ENCODE measurements at places on chromosomes 7 and 10.

GRCh38 chr7:17095931-17096330 is 202.5 kb upstream of the AHR start:
- DNase-seq, result no peak

DNA sequence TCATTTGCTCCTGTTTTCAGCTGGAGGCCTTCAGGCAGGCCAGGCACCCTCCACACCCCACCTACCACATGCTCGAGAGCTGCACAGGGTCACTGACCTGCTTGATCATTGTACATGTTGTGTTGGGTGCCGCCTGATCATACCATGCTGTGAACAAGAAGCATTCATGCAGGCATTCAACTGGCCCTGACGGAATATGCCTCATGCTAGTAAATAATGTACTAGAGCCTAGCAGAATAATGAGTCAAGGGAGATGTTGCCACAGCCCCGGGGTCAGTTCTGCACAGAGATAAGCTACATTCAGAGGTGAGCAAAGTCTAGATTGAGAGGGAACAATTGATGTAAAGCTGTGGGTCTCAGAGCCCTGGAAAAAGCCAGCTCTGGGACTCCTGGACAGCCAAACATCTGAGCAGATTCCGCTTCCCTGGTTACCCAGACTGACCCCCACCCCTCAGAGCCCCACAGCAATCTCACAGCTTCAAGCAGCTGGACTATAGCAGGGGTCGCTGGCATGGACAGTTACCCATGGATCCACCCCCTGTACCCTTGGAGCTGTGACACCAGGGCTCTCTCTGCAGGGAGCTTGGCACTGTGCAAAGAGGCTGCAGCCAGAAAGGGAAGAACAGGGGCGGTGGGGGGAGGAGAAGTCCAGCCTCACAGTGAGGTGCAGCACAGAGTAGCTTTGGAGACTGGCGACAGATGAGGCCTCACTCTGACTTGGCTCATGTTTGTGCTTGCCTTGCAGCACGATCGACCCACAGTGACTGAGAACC is 86.6 kb downstream of the FRMPD2 start:
- DNase-seq, result no peak

DNA sequence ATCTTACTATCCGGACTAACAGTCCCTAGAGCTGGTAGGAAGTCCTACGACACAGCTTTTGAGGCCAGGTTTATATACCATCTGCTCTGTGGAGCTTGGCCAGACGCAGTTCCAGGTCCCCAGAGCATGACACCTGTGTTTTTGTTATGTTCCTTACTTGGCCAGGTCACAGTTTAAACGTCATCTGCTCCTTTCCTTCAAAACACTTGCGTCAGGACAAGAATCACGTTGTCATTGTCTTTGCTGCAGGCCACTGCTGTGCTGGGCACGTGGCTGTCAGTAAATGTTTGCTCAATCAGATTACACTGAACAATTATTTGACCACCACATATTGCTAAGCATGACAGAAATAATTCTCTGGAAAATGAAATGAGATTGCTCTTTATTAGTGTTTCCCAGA is 23.9 kb downstream of the SLC18A2 start:
- no peak for DNase-seq

- DNase-seq, result no peak
Measured at GRCh38 chr10:87700031-87700796, 40.5 kb downstream of the PAPSS2 start.

- no peak for DNase-seq
Measured at GRCh38 chr10:99540657-99541531, 8.2 kb downstream of the NKX2-3 start.

DNA sequence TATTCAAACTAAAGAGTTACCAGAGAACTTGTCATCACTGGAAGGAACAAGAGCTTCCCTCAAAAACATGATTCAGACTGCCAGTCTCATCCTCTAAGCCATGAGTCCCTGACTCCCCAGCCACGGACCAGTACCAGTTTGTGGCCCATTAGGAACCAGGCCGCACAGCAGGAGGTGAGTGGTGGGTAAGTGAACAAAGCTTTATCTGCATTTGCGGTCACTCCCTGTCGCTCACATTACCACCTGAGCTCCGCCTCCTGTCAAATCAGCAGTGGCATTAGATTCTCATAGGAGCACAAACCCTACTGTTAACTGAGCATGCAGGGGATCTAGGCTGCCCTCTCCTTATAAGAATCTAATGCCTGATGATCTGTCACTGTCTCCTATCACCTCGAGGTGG is 42.2 kb upstream of the C10orf90 start:
- no peak for DNase-seq

- DNase-seq, result peak; percentile 90
Measured at GRCh38 chr7:155205368-155206317, 92.0 kb upstream of the INSIG1 start.

- DNase-seq, result peak; percentile 53
Measured at GRCh38 chr7:143299840-143300239, 11.7 kb downstream of the CASP2 start.

DNA sequence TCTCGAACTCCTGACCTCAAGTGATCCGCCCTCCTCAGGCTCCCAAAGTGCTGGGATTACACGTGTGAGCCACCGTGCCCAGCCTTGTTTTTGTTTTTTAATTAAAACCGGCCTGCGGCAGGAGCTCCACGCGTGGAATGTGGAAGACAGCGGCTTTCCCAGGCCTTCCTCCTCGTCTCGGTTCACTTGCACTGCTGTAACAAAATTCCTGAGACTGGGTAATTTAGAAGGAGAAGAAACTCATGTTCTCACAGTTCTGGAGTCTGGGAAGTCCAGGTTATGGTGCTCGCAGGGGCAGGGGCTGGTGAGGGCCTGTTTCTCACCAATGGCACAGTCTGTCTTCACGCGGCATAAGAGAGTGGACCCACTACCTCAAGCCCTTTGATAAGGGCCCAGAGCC is 14.4 kb upstream of the CRYGN start:
- no peak for DNase-seq

DNA sequence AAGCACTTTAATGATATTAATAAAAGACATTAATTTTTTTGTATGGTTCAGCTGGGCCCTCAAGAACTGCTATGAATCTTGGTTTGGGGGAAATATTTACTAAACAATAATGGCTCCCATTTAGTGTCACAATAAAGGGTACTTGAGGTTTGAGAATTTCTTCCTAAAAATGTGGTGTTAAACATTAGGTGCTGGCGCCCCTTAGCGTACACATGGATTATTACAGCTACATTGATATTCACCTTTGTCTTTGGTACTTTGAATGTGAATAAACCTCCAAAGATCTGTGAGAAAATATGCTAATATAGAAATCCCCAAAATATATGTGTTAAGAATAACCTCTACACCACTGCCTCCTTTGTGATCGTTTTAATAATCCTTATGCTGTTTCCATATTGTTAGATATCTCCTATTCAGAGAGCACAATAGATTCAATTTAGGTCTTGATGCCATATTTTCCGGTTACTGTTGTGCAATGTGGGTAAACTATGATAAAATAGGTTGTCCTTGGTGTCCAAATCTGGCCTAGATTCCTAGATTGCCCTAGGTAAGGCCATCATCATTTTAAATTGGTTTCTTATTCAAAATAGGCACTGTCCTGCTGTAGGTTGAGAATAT is 161.8 kb upstream of the CACNA2D1 start:
- DNase-seq, result no peak

GRCh38 chr10:90417029-90417428 is 440.8 kb downstream of the HTR7 start:
- no peak for DNase-seq

- no peak for DNase-seq
Measured at GRCh38 chr7:81482600-81483186, 287.2 kb downstream of the HGF start.

DNA sequence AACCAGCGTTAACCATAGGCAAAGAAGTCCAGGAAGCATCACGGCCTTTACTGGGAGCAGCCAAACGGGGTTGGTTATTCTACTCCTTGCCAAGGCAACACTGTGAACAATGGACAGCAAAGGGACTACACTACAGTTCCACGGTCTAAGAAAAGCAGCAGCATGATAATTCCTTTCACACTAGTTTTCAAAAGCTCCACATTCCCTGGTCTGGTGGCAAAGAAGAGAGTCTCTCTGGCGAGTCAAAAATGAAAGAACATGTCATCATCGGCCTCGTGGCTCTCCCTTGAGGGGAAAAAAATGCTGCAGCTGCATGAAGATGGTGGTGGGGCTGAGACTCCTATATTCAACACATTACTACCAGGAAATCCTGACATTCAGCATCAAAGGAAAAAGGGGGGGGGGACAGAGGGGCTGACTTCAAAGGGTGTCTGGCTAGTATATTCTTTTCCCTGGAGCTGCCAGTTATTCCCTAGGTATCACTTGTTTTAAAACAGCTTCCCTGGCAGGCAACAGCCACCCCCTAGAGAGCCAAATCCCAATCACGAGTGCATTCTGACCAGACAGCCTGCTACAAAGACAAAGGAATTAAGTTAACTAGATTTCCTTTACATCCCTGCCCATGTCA is 49.1 kb downstream of the SLC37A3 start:
- DNase-seq, result no peak

DNA sequence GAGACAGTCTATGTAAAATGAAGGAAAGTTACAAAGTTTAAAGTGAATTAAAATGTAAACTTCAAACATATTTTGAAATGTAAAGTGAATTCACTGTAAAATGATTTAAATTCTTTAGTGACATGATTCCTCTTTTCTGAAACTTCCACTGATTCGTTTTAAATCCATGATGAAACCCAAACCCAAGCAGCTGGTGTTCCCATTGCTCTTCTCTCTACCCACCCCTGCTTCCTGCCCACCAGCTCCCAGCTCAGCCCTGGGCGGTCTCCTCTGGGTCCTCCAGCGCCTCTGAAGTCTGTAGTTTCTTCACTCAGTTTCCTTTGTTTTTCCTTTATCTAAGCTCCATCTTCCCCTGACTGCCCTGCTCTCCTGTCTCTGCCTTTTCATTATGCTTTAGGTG is 175.9 kb downstream of the SNX10 start:
- DNase-seq, result no peak

- DNase-seq, result no peak
Measured at GRCh38 chr7:60017-60675, 132.2 kb upstream of the FAM20C start.

DNA sequence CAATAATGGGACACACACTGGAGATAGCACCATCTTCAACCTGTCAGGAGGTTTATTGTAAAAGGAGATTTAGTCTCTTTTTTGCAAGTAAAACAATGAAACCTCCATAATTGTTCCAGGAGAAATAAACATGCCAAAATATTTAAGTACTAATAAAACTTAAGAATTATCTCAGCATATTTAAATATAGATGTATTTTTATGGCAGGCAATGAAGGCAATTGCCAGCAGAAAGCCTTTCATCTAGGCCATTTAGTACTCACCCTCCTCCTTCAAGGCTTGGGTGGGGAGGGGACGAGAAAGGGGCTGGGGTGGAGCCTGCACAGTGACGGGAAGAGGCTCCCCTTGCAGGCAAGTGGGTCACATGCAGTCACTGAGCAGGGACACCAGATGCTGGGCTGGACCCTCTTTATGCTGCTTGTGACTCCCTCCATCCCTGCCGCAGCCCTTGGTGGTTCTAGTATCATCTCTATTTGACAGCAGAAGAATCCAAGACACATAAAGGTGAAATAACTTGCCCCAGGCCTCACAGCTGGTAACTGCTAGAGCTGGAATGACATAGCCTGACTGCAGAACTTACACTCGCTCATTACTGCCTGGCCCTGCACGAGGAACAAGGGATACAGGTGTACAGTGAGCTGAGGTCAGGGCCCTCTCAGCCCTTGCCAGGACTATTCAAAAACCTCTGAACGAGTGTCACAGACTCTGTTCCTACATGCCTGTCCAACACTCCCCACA is 449.5 kb upstream of the ZMIZ1 start:
- no peak for DNase-seq

- DNase-seq, result no peak
Measured at GRCh38 chr7:17085186-17085585, 203.4 kb upstream of the AGR3 start.

- no peak for DNase-seq
Measured at GRCh38 chr10:25232204-25232603, 57.4 kb downstream of the GPR158 start.

DNA sequence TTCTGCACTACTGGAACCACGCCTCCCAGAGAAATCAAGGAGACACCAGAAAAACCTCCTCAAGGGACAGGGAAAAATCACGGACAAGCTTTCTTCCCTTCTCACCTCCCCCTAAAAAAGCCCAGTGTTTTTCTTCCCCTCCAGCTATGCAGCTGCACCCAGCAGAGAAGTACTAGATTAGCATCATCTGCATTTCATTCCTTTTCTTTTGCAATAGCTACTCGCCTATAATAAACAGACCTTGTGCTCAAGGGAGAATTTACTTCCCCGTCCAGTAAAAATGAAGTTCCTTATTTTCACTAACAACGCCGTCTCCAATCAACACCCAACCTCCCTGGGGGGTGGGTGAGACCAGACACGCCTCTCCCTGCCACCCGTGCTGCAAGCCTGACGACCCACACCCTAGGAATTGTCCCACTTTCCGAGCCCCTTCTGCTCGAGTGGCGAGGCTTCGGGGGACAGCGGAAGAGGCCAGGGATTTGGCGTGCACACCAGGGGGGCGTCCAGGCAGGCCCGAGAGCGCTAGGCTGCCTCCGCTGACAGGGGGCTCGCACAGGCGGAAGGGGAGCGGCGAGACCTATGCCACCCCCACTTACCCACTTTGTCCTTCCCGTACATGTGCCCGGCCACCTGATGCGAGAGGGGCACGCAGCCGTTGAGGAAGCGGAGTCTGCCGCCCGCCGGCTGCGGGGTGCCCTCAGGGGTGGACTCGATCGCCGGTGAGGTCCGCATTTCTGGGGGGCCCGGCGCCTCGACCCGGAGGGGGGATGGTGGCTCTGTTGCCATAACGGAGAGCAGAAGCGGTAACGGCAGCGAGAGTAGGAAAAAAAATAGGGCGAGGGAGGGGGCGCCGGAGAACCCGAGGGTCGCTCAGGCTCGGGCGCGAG is 625 bp downstream of the IPMK start:
- DNase-seq, result peak; percentile 74

DNA sequence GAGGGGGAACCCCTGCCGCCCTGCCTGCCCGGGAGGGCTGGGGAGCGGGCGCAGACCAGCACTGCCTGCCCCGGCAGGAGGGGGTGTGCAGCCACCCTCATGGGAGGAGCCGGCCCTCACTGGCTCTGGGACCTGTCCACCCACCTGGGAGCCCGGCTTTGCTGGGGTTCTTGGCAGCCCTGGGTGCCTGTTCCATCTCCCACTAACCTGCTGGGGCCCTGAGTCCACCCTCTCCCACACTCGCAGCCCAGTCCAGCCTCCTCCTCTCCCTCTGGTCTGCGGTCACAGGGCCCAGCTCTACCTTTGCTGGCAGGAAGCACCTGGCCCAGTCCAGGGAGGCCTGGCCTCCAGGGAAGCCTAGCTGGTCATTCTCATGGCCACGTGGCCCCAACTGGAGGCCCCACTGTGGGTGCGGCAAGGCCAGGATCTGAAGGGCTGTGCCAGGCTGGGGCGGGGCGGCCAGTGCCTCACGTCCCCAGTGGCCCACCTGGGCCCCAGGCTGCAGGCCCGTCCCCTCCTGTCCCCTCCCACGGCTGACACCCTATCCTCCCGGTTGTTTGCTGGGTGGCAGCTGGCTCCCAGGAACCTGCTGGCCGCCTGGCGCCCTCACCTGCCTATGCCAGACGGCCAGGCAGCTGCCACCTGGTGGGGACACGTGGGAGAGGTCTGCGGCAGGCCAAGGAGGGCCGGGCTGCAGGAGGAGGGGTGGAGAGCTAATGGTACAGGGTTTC is at the start of gene TMEM184A:
Gene TMEM184A, minus strand, starts transcription at position 393 of the 731 bp plus-strand sequence. CDS start 721 bp downstream, outside the sequence.
- peak; percentile 48 for DNase-seq
